ENCODE measurements at places on chromosomes 3 and 15. TPM values are rescaled to one million over a fixed set of nuclear protein-coding genes. Genes with fewer than 3 reads are reported as not detected.

DNA sequence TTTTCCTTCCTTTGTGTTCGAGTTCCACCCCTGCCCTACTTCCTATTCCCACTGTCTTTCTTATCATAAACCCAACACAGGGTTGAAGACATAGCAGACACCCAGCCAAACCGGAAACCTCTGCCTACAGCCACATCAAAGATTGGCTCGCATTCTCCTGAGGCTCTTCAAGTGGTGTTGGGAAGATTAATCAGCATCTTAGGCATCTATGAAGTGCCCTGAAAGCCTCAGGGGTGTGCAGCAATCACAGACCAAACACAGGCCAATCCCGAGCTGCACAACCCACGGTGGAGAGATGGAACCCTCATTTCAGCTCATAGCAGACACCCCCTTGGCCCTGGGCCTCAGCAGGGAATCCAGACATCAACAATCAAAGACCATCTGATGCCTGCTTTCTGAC is 255.9 kb downstream of the XXYLT1 start:
- peak; percentile 56 for DNase-seq

The ADAMTS7 gene
- 17.4 TPM for total RNA-seq

The CCR2 gene
- not detected for total RNA-seq

DNA sequence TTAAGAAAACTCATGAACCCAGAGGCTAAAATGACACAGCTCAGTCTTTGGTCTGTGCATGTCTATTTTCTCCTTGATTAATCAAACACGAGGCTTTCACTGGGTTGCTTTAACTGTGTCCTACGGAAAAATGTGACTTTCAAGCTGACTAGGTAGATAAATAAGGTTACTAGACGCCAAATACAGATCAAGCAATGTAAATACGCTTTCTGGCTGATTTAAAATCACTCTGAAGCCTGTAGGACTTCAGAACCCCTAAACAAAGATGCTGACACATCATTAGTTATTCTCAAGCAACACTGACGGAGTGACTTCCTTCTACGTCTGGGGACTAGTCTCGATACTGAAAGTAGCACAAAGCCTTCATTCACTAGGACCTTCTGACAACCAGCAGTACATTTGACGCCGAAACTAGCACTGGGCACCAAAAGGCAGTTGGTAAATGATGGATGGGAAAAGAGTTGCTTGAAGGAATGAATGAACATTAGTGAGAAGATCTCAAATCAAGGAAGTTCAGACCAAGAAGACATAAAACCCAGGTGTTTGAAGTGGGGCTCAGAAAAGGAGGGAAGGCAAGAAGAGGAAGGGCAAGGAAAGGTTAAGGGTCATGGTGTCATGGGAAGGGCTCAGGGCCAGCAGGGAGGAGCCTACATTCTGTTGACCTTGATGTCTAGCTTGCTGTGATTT is 67.1 kb upstream of the CDV3 start:
- DNase-seq: no peak

DNA sequence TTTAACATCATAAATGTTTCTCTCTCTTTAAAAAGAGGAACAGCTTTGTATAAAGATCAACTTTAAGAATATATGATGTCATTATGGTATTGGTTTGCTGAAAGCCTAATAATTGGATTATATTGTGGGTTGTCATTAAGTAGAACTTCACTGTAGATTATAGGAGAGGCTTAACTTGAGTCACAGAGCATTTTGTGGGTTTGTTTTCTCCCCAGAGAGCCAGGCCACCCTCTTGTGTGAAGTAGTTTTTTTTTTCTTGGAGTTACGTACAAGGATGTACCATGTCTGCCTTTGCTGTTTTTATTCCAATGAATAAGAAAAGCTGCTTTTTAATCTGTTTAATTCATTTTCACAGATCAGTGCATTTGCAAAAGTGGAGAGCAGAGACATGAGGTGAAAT is 354.8 kb upstream of the TBL1XR1 start:
- DNase-seq: no peak

DNA sequence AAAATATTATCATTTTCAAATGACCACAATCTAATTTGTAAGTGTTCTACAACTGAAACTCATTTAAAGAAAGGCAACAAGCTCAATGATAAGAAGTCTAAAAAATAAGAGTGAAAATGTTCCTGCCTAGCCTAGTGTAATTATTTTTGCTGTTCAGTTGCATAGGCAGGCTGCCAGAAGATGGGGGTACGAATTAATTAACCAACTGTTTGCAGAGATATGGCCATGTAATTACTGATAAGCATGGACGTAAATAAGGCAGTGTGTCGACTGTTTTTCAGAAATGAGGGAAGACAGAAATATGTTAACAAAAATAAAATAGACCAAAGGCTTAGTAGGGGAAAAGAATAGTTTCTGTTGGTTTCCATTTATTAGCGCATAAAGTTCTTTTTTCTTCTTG is 24.7 kb upstream of the SCAANT1 start:
- no peak for DNase-seq
